ENCODE measurements at places on chromosomes 13 and 19.

- no peak for DNase-seq
Observed at GRCh38 chr13:24624801-24625231, 55.4 kb upstream of the ATP12A start.

DNA sequence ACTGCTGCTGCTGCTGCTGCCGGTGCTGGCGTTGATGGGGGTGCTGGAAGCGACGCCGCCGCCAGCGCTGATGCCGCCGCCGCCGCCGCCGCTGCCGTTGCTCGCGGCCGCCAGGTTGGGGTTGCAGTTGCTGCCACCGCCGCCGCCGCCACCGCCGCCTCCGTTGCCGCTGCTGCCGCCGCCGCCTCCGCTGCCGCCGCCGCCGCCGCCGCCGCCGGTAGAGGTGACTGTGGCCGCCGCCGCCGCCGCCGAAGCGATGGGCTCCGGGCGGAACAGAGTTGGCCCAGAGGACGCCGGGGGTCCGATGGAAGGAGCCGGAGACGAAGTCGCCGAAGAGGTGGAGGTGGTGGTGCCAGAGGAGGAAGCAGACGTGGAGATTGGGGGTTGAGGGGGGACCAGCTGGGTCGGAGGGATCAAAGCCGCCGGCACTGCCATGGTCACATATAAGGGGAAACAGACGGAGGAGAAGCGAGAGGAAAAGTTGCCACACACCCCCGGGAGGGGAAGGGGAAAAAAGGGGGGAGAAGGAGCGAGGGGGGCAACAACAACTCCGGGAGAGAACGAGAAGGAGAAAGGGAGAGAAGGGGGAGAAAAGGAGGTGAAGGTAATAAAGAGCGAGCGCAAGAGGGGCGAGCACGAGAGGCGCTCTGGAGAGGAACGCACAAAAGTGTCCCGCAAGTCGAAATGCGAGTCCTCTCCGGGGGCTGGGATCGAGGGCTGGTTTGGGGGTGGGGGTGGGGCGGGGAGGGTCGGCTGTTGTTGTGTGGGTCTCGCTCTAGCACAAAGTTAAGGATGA lies 471 bp downstream of the DACH1 start:
- DNase-seq: peak; percentile 60

DNA sequence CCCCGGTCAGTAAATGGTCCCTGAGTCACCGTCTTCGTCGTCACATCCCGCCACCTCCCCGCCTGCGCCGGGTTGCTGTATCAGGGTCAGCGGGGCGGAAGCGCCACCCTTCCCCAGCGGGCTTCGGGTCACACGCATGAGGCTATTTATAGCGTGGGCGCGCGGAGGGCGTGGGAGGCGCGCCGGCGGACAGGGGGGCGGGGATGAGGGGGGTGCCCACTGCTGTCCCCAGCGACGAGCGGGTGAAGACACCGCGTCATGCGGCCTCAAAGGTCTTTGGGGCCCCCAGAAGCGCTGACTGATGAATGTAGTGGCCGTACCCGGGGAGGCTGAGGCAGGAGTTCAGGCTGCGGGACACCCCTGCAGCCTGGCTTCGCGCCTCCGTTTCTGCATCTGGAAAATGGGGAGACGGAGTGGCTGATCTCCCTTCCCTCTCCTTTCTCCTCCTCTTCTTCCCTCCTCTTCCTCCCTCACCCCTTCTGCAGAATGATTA lies 7.9 kb downstream of the UNC13A start:
- DNase-seq: no peak

- DNase-seq: no peak
Observed at GRCh38 chr13:21668732-21669275, 2.1 kb upstream of the FGF9 start.

DNA sequence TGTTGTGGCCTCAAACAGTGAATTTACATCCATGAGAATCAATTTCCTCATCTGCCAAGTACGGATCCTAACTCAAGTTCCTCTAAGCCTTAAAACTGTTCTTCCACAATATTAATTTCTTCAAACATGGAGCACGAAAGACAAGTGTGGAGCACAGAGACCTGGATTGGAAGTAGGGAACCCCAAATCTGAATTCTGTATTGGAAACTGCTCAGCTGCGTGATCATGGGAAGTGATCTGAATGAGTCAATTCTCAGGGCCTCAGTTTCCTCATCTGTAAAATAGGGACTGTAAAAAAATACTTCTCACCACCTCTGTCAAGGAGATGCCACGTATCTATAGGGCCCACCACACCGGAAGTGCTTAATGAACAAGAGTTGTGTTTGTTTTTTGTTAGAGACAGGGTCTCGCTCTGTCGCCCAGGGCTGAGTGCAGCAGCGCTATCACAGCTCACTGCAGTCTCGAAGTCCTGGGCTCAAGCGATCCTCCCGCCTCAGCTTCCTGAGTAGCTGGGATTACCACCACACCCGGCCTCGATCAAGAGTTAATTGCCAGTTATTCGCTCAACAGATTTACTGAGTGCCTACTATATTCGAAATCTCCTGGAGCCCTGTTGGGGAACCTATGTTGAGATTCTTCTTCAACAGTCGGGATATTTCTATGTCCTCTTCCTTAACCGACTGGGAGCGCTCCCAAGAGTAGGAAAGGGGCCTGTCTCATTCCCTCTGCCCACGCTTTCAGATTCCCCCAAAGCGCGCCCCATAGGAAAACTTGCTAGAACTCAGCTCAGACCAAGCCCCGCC lies 1.6 kb downstream of the SERTAD3 start:
- no peak for DNase-seq

- no peak for DNase-seq
Observed at GRCh38 chr13:110882972-110883371, 31.9 kb downstream of the ANKRD10 start.

DNA sequence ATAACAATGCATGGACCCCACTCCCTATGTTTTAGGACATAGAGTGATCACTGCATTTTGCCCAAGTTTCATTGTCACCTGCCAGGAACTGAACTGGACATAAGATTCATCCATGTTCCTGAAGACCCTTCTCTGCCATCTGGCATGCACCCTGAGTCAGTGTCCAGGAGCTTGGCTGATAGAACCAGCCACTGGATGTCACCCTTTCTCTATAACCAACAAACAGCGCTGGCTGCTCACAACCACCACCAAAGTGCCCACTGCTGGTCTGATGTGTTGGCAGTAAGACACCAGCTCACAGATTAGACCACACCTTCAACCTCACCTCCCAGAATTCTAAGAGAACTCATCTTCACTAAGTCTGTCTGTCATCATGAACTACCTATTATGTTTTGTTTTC lies 333.4 kb downstream of the ITGBL1 start:
- DNase-seq: no peak

- no peak for DNase-seq
Observed at GRCh38 chr13:92894447-92894846, 332.2 kb upstream of the GPC6 start.

- peak; percentile 57 for DNase-seq
Observed at GRCh38 chr19:46495786-46496099, at the start of gene PNMA8B. Gene PNMA8B (minus strand): TSS chr19:46495867. CDS start chr19:46495465, 402 bp downstream.

GRCh38 chr19:12782174-12782423 lies 6.7 kb upstream of the HOOK2 start:
- peak; percentile 77 for DNase-seq

DNA sequence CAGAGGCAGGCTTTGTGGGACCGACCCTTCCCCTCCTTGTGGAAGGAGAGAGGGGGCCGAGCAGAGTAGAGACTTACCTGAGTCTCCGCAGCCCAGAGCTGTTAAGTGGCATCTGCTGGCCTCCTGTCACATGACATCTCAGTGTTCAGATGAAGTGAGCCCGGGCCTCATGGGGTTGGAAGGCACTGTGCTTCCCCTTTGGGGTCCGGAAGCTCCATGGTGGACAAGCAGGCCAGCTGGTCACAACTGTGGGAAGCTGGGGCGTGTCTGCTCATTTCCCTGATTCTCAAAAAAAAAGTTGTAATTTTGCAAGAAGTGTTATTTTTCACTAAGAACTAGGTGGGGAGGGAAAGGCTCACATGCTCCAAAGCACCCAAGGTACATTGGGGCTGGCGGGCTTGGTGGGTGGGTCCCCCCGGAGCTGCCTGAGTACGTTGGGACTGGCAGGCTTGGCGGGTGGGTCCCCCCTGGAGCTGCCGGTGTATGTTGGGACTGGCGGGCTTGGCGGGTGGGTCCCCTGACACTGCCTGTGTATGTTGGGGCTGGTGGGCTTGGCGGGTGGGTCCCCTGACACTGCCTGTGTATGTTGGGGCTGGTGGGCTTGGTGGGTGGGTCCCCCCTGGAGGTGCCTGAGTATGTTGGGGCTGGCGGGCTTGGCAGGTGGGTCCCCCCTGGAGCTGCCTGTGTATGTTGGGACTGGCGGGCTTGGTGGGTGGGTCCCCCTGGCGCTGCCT lies 18.2 kb upstream of the DCUN1D2 start:
- DNase-seq: no peak

- DNase-seq: no peak
Observed at GRCh38 chr13:37681281-37682032, 82.9 kb upstream of the POSTN start.

GRCh38 chr19:19502808-19503602 lies 12.3 kb downstream of the TSSK6 start:
- no peak for DNase-seq

DNA sequence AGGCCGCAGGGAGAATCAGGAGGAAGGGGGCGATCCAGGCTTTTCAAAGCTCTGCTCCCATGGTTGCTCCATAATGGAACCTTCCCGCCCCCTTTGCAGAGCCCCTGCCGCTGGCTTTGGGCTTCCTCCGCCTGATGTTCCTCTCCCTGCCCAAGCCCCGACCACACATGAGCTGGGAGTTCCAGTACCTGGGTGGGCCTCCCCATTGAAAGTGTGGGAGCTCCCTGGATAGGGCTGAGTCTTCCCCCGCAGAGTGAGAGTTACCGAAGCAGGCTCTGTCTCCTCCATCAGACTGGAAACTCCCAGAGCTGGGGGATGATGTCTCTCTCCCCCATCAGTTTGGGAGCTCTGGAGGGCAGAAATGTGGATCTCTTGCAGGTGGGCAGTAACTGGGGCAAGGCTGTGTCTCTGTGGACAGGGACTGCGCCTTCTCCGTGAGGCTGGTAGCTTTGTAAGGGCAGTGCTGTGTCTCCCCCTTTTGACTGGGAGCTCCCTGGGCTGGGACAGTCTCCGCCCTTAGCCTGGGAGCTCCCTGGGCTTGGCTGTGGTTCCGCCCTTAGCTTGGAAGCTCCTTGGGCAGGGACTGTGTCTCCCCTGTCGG lies 722 bp downstream of the DCAF15 start:
- no peak for DNase-seq

DNA sequence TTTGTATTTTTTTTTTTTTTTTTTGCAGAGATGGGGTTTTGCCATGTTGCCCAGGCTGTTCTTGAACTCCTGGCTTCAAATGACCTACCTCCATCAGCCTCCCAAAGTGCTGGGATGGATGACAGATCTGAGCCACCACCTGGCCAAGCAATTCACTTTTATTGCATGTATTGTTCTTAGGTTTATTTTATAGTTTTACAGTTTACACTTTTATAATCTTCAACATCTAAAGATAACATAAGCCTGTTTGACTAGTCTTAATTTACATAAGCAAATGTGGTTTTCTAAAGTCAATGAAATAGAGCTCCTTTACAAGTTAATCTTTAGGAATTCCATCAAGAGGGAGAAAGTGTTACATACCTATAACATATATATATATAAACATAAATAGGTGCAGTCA lies 9.5 kb upstream of the MPV17L2 start:
- no peak for DNase-seq

DNA sequence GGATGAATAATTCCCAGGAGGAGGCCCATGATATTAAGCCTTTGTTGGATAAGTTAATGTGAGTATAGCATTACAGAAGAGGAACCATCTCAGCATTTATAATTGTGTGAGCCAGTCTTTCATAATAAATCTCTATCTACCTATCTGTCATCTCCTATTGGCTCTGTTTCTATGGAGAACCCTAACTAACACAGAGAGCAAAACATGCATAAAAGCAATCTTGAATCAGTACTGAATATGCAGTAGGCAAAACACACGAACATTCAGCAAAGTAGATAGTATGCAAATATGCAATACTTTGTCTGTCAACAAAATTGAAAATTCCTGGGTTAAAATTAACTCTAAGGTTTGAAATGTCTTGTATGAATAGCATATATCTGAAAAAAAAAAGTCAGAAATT lies 966.3 kb downstream of the DIAPH3 start:
- no peak for DNase-seq

DNA sequence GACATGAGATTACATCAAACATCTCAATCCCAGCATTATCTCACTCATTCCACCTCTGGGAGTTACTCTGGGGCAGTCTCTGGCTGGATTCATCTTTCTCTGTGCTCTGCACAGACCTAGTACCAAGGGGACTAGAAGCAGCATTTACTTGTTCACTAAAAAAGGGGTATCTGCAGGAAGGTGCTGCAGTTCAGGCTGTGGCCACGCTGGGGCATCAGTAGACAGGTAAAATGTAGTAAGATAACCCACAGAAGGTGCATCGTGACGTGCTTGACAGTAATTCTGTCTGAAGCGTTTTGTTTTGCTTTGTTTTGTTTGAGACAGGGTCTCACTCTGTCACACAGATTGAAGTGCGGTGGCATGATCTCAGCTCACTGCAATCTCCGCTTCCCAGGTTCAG lies 29.3 kb downstream of the ZNF564 start:
- no peak for DNase-seq

DNA sequence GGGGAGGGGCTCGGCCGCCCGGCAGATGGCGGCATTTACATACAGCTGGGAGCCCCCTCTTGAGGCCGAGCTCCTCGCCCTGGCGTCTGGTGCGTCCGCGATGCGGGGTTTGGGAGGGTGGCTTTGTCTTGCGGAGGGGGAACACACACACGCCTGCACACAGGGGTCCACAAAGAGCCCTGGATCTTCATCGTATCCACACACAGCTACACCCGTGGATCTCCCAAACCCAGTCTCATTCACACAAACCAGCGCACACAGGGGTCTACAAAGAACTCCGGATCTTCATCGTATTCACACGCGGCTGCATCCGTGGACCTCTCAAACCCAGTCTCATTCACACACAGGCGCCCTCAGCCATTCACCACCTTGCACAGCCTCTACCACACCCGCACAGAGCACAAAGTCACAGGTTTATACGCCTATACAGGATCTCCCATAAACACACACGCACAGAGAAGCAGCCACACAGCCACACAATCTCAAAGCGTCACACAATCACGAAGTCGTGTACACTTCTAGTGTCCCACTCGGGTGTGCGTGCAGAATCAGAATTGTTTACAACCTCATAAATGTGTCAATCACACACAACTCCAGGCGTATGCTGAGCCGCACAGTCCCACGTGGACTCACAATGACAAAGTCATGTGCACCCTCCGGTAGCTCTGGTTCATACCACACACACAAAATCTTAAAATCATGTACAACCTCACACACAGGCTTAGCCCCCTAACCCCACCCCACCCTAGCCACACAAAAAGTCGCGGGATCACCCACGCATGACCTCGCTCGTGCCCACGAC lies 550 bp upstream of the DLL3 start:
- no peak for DNase-seq

- no peak for DNase-seq
Observed at GRCh38 chr13:21717817-21718216, 46.9 kb downstream of the FGF9 start.

GRCh38 chr19:48618278-48618915 lies 581 bp downstream of the RPL18 start:
- DNase-seq: no peak
